Ureter (tissue), 1 donor: ENCODE measurements at places on chromosomes 16 and 17.

DNA sequence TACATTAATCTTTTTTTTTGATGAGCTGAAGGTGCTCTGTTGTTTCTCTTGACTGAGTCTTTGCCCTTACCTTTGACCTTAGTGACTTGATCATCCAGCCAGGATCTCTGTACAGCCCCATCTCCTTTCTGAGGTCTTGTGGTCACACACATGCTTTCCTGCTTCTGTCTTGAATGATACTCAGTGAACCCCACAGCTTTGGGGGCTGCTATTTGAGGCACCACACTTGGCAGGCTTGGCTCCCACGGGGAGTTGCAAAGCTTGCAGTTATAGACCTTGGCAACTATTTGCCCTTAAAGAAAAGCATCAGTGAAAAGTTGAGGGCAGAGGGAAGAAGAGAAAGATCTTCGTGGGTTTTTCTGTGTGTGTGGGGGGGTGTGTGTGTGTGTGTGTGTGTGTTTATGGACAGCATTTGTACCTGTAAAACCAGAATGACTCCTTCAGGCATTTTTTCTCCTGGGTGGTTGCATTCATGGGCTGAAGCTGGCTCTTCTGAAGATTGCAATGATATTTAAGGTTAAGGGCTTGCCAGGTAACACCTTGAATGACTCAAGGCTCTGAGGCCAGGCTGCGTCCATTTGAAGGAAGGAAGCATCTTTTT is 101.6 kb downstream of the MSI2 start:
- peak; percentile 62 for DNase-seq

GRCh38 chr16:28089992-28090365 is 26.5 kb upstream of the GSG1L start:
- no peak for DNase-seq

DNA sequence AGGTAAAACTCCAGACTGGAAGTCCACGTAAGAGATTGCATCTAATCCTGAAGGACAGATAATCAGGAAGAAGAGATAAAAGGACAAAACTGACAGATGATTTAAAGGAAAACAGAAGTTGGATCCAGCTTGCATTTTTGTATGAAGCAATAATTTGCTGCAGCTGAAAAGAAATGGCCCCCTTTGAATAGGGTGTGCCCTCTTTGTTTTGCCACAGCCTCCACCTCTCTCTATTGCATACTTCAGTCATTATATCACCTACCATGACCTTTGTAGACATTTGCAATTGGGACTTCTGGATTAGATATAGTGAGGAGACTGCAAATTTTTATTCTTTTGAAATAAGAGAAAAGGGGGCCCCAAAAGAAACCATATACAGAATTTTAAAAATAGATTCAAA is 8.1 kb downstream of the NOG start:
- no peak for DNase-seq

DNA sequence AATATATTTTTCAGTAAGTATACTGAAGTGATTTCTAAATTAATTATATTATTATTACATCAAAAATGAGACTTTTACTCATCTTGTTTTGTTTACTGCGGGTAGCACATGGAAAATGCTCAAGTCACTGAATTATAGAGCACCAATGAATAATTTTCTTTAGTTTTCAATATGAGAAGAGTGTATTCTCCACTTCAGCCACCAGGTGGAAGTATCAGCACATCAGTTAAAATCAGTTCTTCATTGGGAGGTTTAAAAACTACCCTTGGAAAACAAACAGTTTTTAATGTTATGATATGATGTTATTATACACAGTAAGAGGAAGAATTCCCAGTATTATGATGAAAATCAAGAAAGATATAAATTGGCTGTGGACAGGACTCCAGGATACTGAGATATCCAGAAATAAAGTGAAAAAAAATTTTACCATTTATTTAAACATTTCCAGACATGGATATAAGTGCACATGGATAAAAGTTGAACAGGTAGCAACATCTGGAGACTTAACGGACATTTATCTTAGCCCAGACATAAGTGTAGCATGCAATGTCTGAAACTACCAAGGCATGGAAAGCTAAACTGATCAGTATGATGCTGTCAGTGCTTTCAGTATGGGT is 467.3 kb downstream of the KCNJ2 start:
- no peak for DNase-seq

- DNase-seq: no peak
Observed at GRCh38 chr16:4684058-4684715, 9.2 kb upstream of the NUDT16L1 start.

- DNase-seq: no peak
Observed at GRCh38 chr16:49900875-49901274, 45.0 kb upstream of the ZNF423 start.

- no peak for DNase-seq
Observed at GRCh38 chr16:67883872-67884261, 818 bp upstream of the NRN1L start.

GRCh38 chr17:80766290-80766855 is 221.7 kb downstream of the RPTOR start:
- no peak for DNase-seq

DNA sequence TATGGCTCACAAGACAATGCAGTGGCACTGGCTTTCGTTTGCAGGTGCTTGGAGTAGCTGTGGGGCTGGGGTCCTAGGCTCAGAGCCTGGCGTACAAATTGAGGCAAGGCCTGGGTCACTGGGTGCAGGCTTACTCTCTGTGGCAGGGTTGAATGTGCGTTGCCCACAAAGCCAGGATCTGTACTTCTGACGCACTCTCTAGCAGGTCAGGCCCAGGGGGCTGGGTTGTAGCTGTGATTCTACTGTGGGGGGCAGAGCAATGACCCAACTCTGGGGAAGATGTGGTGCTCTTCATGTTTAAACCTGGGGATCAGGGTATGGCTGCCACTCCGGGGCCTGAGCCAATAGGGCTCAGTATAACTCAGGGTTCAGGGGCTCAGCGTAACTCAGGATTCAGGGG is 6.4 kb upstream of the PRSS21 start:
- DNase-seq: no peak

DNA sequence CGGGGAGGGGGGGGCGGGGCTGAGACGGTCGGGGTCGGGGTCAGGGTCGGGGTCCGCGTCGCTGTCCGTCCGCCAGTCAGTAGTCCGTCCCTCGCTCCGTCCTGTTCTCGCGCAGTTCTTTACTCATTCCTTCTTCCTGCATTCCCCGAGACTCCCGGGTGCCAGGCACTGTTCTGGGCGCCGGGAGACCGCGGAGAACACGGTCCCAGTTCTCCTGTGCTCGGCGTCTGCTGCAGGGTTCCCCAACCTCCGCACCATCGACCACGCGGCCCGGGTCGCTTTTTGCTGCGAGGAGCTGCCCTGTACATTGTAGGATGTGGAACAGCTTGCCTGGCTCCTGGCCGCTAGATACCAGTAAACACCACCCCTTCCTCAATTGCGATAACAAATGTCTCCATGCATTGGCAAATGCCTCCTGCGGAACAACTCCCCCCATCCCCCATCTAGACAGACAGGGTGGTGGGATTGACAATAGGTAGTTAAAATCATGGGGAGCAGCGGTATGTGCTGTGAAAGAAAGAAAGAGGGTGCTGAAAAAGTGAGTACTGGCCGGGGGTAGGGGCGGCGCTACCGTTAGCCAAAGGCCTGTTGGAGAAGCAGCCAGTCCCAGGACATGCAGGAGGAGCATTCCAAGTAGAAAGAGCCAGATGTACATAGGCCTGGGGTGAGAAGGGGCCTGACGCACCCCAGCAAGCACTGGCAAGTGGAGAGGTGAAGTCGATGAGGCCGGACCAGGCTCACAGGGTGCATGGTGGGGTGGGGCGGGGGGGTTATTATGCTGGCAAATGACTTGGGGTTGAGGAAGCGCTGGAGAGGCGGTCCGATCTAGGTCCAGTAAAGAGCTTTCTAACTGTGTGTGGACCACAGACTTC is 631 bp downstream of the TRAF7 start:
- no peak for DNase-seq

DNA sequence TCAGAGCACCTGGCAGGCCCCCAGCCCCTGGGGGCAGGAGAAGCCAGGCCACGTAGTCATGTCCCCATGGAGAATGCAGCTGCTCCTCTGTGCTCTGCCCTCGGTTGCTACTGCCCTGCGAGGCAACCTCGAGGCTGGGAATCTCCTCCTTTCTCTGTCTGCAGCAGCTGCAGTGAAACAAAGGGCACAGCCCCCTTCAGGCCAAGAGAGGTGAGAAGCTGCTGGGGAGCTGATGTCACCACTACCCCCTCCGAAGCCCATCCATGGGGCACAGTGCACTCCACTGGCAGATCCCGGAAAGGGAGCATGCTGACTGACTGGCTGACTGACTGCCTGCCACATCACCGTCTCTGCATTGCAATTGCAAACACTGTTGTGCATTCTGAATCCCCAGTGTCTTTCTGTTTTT is 103.7 kb downstream of the GRIN2A start:
- DNase-seq: no peak

GRCh38 chr17:43984521-43984920 is 19.9 kb upstream of the NAGS start:
- no peak for DNase-seq
